Left hindlimb (tissue), 1 donor: ENCODE measurements at places on chromosomes 5 and 9.

GRCh38 chr5:142296914-142297417 is 27.9 kb downstream of the SPRY4 start:
- peak; percentile 78 for DNase-seq

GRCh38 chr5:1545126-1545804 is 21.5 kb upstream of the LPCAT1 start:
- peak; percentile 13 for DNase-seq

DNA sequence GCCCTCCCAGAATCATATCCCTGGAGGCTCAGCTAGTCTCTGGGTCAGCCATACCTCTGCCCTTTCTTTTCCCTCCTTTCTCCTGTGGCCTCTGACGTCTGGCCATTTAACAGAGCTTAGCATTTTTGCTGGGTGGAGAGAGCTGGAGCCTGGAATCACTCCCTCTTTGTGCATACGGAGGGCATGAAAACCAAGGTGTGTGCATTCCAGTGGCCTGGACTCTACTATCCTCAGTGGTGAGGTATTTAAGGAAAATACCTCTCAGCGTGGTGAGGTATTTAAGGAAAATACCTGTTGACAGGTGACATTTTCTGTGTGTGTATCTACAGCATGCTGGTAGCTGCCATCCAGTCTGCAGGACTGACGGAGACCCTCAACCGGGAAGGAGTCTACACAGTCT is 27.5 kb downstream of the TGFBI start:
- DNase-seq = no peak

DNA sequence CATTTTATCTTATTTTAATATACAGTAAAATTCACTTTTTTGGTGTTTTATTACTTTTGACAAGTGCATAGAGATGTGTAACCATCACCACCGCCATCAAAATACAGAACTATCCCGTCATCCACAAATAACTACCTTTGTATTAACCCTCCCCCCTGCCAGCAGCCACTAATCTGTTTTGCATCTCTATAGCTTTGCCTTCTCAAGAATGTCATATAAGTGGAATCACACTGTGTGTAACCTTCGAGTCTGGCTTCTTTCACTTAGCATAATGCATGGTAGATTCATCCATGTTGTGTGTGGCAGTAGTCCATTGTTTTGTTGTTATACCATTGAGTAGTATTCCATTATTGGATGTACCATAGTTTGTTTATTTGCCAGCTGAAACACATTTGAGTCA is 98.8 kb downstream of the BOD1 start:
- DNase-seq = no peak

DNA sequence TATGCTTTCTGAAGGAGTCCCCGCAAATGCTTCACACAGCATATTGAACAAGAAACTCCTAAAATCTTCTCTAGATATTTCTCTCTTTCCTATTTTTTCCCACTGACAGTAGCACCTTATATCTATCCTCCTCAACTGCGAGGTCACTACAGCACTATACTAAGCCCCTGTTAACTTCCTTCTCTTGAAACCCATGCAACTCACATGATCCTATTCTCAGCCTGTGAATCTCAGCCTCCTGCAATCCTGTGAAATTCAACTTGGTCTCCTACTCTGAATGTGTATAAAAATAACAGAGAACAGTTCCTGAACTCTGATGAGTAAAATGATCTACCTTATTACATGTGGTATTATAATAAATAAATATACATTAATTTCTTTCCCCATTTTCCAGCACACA is 6.1 kb upstream of the PLGRKT start:
- DNase-seq = no peak

GRCh38 chr5:53418409-53418808 is 62.0 kb upstream of the FST start:
- no peak for DNase-seq

GRCh38 chr9:113990570-113990907 is 87.6 kb downstream of the AMBP start:
- no peak for DNase-seq

GRCh38 chr5:136620621-136621020 is 255.3 kb upstream of the TRPC7 start:
- DNase-seq = no peak

DNA sequence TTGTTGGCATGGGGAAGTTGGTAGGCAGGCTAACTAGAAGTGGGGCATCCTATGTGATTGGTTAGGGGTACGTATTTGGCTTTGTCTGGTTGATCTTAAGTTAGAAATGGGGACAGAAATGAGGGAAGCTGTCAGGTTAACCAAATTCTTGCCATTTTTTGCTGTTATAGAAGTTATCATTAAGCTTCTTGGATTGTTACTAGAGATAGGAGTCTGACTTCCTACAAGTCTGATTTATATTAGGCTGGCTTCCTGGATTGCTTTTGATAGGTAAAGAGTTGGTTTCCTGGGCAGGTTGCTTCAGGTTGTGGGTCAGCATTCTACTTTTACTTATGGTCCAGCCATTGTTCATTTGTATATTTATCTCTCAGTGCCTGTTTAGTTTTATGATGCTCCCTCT is 216.9 kb downstream of the TLE4 start:
- no peak for DNase-seq

DNA sequence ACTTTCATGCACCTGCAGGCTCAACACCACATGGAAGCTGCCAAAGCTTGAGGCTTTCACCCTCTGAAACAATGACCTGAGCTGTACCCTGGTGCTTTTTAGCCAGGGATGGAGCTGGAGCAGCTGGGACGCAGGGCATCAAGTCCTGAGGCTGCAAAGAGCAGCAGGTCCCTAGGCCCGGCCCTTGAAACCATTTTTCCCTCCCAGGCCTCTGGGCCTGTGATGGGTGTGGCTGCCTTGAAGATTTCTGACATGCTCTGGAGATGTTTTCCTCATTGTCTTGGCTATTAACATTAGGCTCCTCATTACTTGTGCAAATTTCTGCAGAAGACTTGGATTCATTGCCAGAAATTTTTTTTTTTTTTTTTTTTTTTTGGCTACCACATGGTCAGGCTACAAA is 30.3 kb upstream of the GHR start:
- no peak for DNase-seq

DNA sequence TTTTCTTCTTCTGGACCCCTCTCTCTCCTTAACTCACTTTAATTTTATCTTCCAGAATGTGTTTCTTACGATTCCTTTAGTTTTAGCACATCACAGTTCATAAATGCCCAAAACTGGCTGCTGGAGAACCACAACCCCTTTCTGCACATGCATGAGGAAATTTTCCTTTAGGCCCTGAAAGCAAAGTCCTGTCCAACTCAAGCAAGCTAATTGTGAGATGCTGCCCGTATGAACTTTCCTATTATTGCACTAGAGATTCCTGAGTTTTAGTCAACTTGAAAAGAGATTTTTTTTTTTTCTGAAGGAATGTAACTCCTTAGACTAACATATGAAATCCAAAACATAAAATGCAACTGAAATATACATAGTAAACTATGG is 52.1 kb upstream of the DAB2 start:
- peak; percentile 35 for DNase-seq

- DNase-seq = no peak
These were observed 58.3 kb downstream of the FGF1 start for GRCh38 chr5:142627383-142628217.

DNA sequence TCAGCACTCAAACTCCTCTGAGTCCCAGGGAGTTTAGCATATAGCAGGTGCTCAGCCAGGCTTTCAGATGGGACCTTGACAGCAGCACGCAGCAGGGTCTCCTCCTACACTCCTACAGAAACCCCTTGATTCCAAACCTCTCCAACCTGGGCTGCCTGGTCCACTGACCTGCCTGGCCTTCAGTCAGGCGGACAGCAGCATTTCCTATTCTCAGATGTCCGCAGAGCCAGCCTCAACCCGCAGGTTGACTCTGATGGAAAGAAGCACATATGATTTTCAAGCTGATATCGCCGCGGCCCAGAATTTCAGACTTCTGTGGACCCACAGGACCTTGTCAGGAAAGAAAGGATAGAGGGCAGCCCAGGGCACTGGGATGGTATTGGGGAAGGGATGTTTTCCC is 5.3 kb upstream of the SLC25A48 start:
- no peak for DNase-seq

DNA sequence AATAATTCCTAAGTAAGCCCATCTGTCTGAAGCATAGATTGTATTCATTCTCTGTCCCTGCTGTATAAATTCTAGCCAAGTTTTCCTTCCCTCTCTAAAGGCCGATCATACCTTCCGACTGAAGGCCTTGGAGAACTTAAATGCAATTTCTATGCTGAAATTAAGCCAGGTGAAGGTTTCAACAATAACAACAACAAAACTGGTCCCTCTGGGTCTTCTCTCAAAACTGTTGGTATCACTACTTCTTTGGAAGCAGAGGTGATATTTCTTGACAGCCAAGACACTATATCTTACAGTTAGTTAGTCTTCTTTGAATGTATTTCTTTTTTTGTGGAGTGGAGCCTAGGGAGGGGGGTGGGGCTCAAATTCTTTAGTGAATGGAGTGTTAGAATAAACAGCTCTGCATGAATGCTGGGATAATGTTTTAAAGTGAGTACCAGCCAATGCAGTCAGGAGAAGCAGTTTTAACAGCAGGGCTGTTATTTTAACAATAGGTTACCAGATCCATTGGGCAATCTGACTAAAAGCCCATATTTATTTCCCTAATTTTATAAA is 508.9 kb downstream of the EBF1 start:
- peak; percentile 52 for DNase-seq

GRCh38 chr9:101840694-101841188 is 102.3 kb upstream of the GRIN3A start:
- DNase-seq = no peak

DNA sequence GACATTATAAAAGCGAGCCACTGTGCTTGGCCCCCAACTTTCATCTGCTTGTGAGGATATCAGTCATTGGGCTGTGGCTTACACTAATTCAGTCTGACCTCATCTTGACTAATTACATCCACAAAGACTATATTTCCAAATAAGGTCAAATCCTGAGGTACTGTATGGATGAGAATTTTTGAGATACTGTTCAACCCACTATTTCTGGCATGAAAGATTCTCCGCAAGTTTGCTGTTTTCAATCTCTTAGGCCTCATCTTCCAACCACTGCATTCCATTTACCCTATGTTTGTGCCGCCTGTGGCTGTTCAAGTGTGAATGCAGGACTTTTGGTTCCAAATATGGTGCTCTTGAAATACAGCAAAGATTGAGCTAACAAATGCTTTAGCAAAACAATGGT is 400.9 kb upstream of the SGCD start:
- no peak for DNase-seq

DNA sequence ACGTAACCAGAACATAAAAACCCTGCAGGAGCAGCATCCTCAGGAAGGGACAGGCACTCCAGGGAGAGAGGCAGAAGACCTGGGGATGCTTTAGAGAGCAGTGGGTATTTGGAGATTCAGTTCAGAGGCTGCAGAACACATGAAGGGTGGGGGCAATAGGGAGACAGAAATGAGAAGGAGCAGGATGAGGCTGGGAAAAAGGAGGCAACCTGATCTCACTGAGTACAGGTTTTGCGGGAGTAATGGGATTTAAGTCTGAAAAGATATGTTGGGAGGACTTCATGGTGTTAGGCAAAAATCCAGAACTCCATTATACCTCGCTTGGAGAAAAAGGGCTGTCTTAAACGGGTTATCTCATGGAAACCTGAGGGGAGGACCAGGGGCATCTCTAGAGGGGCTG is 41.3 kb upstream of the GARNL3 start:
- DNase-seq = no peak

GRCh38 chr5:140881889-140882590 is at the start of gene PCDHA13:
Gene PCDHA13 (plus strand): TSS chr5:140882124. CDS start chr5:140882269, 145 bp downstream.
- DNase-seq = no peak

DNA sequence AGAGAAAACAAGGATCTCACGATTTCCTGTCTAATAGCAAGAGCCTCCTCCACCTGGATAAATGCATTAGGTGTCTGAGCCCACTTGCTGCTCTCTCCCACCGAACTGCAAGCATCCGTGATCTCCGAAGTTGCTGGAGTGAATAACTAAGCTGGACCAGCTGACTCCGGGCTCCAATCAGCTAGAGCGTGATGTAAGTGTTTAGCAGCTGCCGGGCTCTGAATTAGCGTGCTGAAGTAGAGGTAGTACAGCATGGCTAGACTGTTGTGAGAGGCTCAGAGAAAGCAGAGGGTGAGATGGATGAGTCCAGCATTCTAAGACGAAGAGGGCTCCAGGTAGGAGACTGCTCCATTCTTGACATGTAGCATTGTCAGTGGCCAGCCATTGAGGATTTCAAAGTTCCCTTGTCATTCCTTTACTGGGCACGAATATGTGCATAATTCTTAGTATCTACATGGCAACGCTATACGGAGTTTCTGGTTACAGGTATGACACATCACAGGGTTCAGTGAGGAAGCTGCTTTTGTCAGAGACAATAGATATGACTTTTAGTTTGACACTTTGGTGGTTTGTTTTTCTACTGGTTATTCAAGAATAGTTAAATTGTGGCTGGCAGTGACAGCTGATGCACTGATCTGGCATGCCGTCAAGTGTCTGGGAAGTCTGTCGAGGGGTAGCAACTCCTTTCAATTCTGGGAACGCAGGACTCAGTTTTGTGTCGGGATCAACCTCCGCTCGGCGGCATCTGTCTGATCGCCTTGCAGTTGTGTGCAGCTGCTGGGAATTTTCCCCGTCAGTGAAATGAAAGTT is 232.6 kb downstream of the MAST4 start:
- peak; percentile 79 for DNase-seq

- no peak for DNase-seq
These were observed 186.7 kb upstream of the TLX3 start for GRCh38 chr5:171122372-171122771.

- DNase-seq = no peak
These were observed 99.6 kb upstream of the SLC44A1 start for GRCh38 chr9:105144841-105145240.

DNA sequence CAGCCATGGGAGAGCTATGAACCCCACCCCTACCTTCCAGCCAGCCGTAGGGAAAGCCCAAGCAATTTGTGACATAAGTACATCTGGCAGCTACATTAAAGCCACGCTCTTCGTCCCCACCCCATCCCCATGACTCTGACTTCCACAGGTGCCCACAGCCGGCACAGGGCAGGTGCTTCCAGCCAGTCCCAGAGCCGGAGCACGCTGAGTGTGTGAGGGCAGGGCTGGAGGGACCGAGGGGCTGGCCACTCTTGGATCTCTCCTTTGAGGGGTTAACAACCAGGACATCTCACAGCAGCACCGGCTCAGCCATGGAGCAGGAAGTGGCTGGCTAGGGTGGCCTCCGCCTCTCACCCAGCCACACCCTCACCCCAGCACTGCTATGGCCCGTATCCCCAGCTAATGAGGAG is 2.4 kb upstream of the FAM78A start:
- no peak for DNase-seq

- DNase-seq = no peak
These were observed 600.5 kb downstream of the NR2F1-AS1 start for GRCh38 chr5:92980491-92980890.

GRCh38 chr5:32312197-32312594 is 543 bp downstream of the MTMR12 start:
- DNase-seq = peak; percentile 78

- no peak for DNase-seq
These were observed 146.9 kb upstream of the IER5L start for GRCh38 chr9:129324808-129325502.

- DNase-seq = no peak
These were observed 755.3 kb downstream of the TLE1 start for GRCh38 chr9:80934095-80934494.
